CD4-positive, alpha-beta T cell treated with Interleukin-6 at 100 ng/mL for 8 hours (primary cell): ENCODE measurements at places on chromosomes 6 and 20.

DNA sequence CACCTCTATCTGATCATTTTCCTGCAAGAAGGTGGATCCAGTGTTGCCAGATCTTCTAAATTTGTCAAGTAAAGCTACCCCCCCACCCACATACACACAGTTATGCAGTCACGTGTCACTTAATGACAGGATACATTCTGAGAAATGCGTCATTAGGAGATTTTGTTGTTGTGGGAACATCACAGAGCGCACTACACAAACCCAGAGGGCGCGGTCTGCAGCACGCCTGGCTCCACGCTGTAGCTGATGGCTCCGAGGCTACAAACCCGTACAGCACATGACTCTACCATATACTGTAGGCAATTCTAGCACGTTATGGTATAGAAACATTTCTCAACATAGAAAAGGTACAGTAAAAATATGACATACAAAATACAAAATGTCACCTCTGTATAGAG lies 126.9 kb downstream of the SYCP2 start:
- no peak for DNase-seq

- no peak for DNase-seq
Measured at GRCh38 chr6:137417396-137417795, 76.8 kb downstream of the OLIG3 start.

DNA sequence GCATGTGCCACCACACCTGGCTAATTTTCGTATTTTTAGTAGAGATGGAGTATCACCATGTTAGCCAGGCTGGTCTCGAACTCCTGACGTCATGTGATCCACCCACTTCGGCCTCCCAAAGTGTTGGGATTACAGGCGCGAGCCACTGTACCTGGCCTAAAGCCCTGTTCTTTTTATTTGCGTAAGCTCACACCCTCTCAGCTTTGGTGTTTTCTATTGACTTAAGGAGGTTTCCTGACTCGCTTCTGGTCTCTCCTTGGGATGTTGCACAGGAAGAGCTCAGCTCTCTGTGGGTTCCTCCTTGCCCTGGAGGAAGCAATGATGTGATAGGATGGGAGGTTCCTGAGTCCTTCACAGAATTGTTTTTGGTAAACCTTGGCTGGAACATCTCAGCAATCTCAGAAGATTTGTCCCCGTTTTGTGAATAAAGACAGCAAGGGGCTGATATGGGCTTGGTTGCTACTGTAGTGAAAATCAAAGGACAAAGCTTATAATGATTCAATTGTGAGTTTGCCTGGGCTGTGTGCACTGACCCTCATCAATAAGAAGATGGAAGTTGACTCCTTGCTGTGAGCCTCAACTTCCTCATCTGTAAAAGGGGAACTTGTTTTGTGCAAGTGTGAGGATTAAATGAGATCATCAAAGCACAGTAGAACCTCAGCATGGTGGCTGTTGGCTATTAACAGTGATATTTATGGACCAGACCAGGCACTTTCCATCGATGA lies 27.0 kb downstream of the TOX2 start:
- DNase-seq: no peak

DNA sequence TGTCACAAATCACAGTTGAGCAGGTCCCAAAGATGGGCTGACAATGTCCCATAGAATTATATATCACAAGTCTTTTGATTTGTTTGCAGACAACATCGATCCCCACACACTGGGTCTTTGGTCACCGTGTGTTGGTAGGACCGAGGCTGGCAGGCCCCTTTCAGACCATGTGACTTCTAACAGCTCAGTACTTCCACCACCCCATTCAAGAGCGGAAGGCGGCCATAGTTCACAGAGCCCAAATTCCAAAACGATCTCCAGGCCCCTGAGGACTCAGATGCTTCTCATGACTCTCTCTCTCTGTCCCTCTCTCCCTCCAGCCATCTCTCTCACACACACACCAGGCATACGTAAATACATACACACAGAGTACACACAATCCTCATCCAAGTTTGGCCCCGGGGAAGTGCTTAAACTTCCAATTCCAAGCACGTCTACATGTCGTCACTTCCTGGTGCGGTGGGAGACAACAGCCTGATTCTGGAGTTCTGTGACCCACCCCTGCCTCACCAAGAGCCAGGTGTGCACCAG lies 155.9 kb upstream of the INSM1 start:
- no peak for DNase-seq

DNA sequence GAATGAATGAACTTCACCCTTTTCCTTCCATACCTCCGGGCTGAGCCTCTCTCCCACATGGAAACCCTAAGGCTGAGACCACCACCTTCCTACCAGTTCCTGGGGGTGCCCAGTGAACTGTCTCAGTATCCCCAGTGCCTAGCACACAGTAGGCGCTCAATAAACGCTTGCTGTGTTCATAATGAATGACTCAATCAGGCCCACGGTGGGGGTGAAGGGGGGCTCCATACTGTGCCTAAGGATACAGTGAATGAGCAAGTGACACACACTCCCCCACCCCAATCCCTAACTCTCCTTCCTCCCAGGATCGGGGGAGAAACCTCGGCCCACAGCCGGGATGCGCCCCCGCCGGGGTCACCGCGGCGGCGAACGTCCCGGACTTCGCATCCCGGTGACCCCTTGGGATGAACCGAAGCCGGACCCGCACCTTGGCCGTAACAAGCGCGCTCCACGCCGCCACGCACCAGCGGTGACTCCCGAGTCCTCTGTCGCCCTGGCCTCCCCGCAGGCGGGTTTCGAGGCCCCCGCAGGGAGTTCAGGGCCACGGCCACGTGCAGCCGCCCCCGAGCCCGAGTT lies 592 bp downstream of the KCNG1 start:
- no peak for DNase-seq

DNA sequence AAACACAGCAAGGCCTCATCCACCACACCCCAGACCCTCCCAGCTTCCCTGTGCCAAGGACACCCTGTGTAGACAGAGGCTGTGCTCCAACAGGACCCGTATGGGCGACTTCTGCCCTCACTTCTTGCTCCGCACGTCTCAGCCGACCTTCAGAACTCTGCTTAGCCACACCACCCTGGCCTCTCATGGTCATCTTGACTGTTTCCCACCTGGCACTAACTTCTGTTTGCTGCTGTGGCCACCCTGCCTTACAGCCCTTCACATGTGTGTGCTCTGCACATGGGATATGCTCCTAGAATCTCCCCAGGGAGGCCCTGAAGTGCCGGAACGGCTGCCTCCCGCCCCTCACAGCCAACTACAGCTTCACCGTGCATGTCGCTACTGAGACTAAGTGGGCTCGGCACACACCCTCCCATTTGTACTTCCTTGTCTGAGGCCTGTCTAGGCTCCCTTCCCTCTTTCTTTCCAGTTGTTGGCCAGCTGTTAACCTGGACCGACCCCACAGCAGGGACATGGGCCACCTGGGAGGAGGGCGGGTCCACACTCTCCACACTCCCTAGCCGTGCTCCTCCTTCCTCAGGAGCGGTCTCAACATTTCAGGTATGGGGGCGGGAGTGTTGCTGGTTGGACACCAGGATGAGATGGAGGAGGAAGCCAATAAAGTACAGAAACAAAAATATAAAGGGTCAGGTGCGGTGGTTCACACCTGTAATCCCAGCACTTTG lies 69.6 kb downstream of the PYGB start:
- DNase-seq: no peak

DNA sequence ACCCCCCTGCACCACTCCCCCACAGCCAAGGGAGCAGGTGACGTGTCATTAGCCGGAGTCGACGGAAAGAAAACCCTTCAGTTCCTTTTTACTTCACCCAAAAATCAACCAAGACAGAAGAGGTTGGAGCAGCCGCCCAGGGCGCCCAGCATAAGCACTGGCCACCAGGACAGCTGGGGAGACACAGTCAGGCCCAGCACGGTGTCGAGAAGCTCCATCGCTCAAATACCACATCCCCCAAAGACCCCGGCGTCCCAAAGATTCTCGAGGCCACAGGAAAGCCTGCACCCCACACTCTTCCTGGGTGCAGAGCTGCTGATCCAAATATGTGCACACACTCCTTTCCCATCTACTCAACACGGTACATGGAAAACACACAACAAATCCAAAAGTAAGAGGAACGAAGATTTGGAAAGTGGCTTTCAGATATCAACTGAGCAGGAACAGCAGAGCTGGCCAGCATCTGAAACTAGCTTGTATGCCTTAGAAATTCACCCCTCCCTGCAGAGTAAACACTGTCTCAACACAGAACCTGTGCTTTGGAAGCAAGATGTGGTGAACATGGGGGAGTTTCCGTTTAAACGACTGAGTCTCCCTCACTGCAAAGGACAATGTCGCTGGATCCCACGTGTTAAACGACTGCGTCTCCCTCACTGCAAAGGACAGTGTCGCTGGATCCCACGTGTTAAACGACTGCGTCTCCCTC lies 54.6 kb downstream of the DLL1 start:
- no peak for DNase-seq

GRCh38 chr20:11917663-11918062 lies at the start of gene BTBD3:
Gene BTBD3 (plus strand): TSS chr20:11917893. CDS start chr20:11918276, 383 bp downstream.
- no peak for DNase-seq

GRCh38 chr20:59214073-59214472 lies 50.5 kb downstream of the ZNF831 start:
- no peak for DNase-seq

- no peak for DNase-seq
Measured at GRCh38 chr6:98343004-98343403, 491.4 kb upstream of the POU3F2 start.

DNA sequence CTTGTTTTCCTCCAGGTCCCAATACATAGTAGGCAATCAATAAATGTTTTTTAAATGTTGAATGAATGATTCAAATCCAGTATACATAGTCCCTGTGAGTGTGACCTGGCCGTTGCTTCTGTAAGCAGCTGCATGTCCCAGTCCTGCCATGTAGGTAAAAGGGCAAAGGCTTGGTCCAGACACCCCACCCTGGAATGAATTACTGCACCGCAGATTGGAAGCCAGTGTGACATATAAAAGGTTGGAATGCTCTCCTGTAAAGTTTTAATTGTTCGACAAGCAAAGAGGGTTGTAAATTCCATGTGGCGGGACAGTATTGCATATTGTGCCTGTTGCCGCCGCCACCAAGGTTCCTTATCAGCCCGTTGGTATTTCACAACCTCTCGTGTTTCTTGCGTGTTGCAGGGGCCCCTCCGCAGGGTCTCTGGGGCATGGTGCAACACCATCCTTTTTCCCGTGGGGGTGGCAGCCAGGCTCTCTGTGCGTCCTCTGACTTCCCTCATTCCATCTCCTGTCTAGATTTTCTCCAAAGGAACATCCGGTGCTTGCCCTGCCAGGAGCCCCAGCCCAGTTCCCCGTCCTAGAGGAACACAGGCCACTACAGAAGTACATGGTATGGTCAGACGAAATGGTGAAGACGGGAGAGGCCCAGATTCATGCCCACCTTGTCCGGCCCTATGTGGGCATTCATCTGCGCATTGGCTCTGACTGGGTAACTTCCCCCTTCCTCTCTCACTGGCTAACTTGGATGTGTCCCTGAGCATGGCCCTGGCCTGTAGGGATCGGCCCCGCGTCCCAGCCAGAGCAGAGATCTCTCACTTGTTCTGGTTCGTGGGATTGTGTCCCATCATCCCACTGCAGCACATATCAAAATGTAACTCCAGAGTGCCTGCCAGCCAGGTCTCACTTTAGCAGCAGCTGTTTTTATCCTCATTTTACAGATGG lies 20.3 kb downstream of the POFUT1 start:
- no peak for DNase-seq

DNA sequence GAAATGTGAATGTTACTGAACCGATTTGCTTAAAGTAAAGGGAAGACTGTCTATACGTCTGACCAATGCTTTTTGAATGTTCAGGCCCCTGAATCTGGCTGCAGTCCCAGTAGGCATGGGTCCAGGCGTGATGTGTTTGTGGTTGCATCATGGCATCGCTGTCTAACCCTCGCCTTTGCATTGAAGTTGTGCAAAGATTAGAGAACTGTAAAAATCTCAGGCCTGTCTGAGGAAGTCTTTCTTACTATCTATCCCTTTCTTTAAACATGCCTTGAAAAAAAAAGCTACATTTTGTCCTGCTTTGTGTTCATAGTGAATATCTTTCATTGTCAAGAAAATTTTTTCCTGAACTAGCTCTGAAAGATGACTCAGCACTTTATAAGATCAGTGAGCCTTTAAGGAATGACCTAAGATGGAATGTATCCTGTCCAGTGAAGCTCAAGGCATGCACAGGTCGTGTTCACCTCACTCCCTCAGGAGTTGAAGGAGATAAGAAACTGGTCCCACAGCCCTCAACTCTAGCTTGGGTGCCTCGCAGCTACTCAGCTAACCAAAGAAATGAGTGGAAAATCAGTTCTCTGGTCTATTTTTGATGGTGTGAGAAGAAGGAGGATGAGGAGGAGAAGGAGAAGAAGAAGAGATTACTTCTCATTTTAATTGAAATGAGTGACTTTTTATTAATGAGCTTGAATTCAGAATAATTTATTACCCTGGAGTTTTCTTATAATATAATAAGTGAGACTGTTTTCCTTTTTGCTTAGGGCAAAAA lies 48.6 kb downstream of the TPD52L1 start:
- DNase-seq: no peak

DNA sequence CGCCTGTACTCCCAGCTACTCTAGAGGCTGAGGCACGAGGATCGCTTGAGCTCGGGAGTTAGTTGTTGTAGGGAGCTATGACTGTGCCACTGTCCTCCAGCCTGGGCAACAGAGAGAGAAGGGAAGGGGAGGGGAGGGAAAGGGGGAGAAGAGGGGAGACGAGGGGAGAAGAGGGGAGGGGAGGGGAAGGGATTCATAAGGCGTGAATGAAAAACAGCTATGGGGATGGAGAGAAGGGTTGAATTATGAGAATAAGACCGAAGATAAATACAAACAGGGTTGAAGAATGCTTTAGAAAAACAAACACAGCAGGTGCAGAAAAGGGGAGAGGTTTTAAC lies 106.0 kb downstream of the TRIM27 start:
- DNase-seq: no peak

- DNase-seq: no peak
Measured at GRCh38 chr20:45121388-45121787, 2.9 kb downstream of the WFDC12 start.

DNA sequence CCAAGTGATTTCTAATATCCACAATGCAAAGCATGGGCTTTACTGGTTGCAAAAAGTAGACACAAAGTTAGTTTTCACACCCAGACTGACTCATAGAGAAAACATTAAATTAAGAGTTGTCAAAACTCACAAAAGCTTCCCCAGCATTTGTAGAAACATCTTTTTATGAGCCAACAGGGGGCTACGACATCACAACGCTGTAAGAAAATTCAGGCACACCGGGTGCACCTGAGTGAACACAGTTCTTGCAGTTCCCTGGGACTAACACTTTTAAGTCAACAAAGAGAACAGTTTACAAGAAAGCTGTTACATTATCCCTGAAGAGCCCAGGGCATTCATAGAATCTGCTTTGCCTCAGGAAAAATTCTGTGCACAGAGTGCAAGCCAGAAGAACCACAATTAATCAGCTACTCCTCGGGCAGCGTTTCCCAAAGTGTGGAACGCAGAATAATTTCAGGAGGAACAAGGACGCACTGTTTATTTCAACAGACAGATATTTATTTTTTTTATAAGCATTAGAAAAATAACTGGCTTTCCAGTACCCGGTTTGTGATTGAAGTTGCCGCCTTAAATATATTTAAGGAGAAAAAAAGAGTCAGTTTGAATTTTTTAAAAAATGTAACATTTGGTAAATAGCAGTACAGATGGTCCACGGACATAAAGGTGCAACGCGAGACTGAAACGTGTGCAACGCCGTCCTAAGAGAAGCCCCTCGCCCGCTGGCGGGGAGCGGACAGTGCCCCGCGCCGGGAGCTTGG lies 1.2 kb downstream of the NCOA5 start:
- no peak for DNase-seq
